ENCODE measurements at places on chromosomes 7 and 10.

DNA sequence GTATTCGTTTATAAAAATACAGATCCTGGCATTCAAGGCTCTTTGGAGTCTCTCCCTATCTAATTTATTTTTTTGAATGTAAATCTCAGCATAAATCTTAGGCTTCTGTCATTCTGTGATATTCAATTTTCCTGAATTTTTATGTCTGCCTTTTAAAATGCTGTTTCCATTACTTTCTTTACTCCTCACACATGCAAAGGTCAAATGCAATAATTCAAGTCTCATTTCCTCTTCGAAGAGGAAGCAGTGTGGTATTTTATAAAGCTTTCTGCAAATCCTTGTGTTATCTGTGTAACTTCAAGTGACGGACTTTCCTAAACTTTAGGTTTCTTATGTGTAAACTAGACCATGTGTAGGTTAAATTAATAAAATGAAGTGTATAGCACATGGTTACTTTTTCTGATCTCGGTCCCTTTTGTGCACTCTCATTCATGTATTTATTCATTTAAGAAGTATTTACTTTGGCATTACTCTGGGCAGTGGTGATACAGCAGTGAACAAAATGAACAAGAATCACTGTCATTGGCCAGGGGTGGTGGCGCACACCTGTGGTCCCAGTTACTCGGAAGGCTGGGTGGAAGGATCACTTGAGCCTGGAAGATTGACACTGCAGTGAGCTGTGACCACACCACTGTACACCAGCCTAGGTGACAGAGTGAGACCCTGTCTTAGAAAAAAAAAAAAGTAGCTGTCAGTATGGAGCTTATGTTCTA lies 332.2 kb downstream of the EXOC4 start:
- no peak for DNase-seq

GRCh38 chr10:4434516-4435071 lies 391.4 kb upstream of the AKR1E2 start:
- no peak for DNase-seq

DNA sequence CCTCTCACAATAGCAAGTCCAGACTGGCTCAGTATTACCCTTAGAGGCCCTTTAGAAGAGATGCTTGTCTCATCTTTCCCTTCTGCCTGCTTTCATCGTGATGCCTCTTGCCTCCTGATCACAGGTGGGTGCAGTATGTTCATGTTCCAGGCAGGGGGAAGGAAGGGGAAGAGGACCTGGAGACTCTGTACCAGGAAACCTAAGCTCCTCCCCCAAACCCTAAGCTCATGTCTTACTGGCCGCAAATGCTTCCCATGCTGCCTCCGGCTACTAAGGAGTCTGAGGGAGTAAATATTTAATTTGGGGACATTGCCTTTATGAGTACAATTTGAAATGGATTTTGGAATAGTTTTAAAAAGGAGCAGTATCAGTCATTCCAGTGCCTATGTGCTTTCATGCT lies 192.6 kb downstream of the CDCA7L start:
- no peak for DNase-seq

DNA sequence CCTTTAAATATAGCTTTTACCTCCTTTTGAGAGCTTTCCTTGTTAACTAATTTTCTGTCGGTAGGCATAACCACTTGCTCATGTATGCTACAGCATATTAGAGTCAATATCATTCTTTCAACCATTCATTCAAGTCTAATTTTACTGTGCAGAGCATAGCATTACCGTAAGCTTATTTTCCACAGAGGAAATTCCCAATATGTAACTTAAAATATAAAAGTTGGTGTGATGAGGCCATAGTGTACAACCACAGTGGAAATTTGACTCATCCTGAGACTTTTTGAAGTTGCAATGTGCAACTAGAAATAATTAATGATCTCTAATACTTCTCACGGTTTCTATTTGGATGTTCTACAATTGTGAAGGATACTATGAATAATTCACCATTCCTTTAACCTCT lies 80.6 kb upstream of the KLF6 start:
- no peak for DNase-seq

- no peak for DNase-seq
These were observed 4.4 kb downstream of the JAZF1 start for GRCh38 chr7:28176174-28176573.

GRCh38 chr7:110894111-110894510 lies 196.8 kb upstream of the LRRN3 start:
- DNase-seq, result no peak
